Ovary (tissue), 10 donors: ENCODE measurements at places on chromosomes 3 and 15. TPM values are rescaled to one million over a fixed set of nuclear protein-coding genes. Genes with fewer than 3 reads are reported as not detected.

KLHL40 gene
- not detected for total RNA-seq

ESYT3 gene
- total RNA-seq = 0.48 TPM

DNA sequence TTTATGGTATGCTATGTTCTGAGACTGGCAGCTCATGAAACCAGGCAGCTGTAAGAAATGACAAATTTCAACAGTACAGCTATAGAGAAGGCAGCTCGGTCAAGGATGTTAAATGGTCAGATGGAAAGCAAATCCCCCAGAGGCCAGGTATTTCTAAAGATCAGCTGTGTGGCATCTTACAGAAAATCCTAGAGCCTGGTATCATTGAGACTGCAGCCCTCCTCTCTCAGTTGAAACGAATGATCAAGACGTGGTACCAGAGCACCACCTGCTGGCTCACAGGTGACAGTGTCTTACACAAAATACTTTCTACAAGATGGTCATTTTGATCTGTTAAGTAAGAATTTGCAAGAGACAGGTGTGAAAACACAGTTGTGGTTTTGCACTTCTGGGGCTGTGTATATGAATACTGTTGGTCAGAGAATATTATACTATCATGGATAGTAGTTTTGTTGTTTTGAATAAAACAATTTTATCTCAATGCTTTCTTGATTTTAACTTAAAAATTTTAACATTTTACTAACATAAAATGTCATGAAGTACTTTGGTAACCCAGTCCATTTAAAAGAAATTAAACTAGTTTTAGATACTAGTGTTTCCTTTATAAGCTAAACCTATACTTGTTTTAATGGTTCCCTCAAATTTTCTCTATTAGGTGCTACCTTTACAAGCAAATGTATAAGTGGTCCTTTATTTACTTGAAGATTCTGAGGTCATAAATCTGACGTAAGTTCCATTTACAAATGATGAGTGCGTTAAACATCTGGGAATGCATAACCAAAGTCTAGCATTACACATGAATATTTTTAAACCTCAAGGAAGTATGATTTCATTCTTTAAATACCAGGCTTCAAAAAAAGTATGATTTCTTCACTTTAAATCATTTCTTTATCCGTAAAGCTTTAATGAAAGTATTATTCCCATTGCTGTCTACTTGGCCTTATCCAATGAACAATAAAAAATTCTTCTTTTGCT, 121.8 kb downstream of the PDZRN3 start:
- peak; percentile 78 for DNase-seq

- no peak for DNase-seq
These were observed 25.9 kb upstream of the GRIP2 start for GRCh38 chr3:14565868-14566588.

DNA sequence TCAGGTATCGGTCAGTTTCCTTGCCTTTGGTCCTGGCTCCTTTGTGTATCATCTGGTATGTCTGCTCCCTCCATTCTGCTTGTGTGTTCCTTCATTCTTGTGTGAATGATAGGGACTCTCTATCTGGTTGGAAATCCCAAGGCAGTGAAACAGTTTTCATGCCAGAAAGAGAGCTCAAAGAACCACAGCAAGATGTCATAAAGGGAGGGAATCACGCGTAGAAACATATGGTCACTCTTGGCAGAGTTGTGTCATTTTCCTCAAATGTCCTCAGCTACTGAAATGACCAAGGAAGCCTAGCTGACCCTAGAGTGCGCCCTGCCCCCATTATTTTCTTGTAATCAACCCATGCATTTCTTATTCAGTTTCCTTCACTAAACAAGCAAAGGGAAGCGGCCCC, 48.0 kb downstream of the RASGRP1 start:
- DNase-seq = no peak

ARPP21 gene
- not detected for total RNA-seq

GRCh38 chr15:38557921-38558320, 6.7 kb downstream of the RASGRP1 start:
- no peak for DNase-seq

RAB5A gene
- 61.2 TPM for total RNA-seq

DNA sequence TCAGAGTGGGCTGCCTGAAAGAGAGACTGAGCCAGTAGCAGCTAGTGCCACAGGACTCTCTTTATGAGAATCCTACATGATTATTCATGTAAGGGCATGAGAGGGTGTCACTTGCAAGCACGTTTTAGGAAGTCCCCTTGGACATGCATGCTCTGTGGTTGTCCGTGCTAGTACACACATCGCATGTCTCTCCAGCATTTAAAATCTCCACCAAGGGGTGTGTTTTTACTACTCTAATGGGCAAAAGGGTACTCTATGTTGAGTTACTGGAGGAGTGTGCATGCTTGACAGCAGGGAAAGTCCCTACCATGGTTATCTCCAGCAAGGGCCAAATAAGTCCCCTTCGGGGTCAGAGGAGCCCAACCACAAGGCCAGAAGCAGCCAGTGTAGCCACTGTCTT, 70.7 kb downstream of the DCLK3 start:
- no peak for DNase-seq

DNA sequence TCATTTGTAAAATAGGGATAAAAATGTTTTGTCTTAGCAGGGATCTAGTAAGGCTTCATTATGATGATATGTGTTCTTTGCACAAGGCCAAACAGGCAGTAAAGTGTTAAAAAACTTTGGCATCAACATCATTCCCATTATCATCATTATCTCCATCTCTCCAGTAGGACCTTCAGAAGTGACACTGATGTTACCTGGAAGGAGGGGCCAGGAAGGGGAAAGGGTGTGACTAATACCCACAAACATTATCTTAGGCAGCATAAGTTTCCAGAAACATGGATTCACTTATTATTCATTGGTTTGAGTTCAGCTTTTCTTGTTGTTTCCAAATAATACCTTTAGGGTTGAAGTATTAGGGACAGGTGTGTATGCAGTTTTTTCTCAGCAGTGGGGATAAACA, 399.6 kb downstream of the PTPRG start:
- DNase-seq = no peak

- no peak for DNase-seq
These were observed 12.7 kb downstream of the CSPG5 start for GRCh38 chr3:47565734-47566550.

ZNF80 gene
- total RNA-seq = not detected

GPR149 gene
- not detected for total RNA-seq

DNA sequence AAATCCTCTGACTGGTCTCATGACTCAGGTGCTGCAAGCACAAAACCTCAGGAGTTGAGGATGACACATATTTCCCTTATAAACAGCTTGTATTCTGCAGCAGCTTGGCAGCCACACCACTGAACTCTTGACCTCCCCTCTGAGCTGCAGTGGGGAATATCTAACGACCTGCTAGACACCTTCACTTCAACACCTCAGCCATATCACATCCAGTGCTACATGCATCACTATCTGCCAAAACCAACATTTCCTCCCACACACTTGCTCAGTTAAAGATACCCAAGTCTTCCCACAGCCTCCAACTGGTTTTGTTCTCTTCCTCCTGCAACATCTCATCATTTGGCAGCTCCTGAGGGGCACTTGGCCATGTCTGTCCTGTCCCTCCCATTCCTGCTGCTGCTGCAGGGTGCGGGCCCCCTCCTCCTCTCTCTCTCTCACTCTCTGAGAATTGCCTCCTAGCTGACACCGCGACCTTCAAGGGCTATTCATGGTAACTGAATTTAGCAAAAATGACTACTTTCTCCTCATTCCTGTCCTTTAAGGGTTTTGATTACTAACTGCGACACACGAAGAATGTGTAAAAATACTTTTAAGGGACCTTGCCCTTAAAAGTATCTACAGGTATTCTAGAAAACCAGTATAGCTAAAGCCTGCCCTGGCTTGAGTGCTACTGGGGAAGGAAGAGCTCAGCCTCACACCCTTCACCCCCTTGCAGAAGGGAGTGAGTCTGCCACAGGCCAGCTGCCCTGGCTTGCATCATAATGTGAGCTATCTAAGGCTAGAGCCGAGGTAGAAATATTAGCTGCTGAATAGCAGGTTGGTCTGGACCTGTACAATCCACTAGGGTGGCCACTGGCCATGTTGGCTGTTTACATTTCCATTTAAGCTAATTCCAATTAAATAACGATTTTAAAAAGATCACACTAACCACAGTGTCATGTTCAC, 5.0 kb upstream of the CCR9 start:
- no peak for DNase-seq

- no peak for DNase-seq
These were observed 241.4 kb downstream of the EDEM1 start for GRCh38 chr3:5428607-5429516.

DNA sequence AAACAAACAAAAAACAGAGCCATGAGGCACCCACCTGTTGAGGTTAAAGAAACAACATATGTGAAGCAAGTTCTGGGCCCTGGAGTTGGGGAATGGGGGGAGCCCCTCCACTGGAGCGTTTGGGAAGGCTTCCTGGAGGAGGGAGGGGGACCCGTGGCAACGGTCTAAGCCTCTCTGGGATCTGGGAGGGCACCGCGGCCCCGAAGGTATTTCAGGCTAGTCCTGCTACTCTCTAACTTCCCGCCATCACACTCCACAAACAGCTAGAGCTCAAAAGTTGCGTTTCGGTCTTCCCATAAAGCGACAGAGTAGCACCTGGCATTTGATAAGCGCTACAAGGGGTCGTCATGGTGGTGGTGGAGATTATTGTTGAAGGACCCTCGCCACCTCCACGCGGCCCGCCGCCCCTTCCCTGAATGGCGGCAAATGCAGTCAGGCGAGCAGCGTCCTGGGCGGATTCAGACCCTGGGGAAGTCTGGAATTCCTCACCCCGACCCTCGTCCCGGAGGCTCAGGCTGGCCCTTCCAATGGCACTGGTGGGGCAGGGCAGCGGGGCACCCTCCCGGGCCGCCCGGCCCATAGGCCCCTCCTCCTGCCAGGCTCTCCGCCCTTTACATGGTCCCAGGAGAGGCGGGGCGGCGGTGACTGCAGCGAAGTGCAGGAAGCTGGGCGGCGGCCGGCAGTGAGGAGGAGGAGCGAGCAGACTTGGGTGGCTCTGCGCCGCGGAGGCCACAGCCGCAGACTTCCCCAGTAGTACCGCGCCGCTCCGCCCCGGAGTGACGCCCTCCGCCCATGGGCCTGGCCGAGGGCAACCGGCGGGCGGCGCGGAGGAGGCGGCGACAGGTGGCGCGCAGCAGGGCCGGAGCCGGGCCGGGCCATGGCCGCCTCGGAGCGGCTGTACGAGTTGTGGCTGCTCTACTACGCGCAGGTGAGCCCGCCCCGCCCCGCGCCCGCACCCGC, at the start of gene NBEAL2:
Gene NBEAL2 (plus strand): TSS at position 682 of the 960 bp plus-strand sequence. CDS start 196 bp downstream, at position 878.
- peak; percentile 89 for DNase-seq

GRCh38 chr15:52191207-52191606, at the start of gene GNB5:
Gene GNB5, minus strand, starts transcription at chr15:52191392. Its CDS starts 6,716 bp downstream, at chr15:52184676.
- no peak for DNase-seq

VPS8 gene
- 47.7 TPM for total RNA-seq

GRCh38 chr3:164737174-164737573, 341.1 kb downstream of the SI start:
- DNase-seq = no peak

DCBLD2 gene
- total RNA-seq = 22.4 TPM

P2RY1 gene
- total RNA-seq = 9.5 TPM

GRCh38 chr15:22956257-22956977, 23.8 kb downstream of the CYFIP1 start:
- no peak for DNase-seq

OR5H6 gene
- total RNA-seq = not detected

GRCh38 chr3:125154110-125154509, 58.4 kb downstream of the SLC12A8 start:
- no peak for DNase-seq

BRK1 gene
- 112 TPM for total RNA-seq
